ENCODE measurements at places on chromosomes 4 and X.

DNA sequence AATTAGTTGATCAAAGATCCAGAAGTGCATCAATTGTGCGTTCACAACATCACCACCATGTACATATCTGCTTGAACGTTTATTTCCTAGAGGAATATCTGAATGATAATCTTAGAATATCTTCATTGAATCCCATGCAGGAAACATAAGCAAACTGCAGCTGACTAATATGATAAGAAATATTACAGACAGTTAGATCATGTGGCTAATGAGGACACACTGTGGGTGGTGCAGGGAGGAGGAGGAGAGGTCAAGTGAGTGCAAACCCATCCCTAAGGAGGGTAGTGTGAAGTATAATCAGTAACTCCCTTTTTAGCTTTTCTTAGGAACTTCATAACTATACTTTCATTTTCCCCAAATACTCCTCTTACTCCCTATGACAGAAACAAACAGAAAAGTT, 58.3 kb upstream of the HPGD start:
- DNase-seq, result no peak

DNA sequence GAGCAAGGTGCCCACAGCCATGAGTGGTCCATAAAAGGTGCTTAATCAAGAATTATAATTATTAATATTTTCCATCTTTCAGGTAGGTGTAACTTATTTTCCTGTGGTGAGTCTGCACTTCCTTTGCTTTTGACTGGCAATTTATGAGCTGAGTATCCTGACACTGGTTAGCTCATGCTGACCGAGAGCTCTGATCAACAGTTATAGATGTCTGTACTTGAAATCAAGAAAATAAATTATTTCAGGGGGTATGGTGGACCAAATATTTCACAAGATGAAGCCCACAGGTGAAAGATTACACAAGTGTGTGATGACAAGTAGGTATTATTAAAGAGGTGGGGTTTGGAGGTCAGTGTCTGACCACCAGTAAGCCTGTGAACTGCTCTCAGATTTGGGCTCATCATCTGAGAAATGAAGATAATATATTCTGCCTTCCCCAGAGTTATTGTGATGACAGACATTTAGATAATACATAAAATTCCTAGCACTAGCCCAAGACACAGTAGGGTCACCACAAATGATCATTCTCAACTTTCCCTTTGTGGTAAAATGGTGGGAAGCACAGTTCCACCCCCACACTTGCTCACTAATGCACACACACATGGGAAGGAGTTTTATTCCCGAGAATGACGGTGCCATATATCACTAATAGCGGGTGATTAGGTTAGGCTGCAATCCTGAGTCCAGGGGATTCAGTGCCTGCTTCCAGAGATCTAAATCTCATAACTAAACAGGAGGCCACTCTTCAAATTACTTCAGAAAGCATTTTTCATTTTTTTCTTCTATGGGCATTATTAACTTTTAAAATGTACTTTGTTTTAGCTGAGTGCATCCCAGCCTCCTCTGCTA, 34.0 kb upstream of the PACRGL start:
- DNase-seq, result no peak

- no peak for DNase-seq
Measured at GRCh38 chr4:81377191-81377590, 94.5 kb downstream of the RASGEF1B start.

DNA sequence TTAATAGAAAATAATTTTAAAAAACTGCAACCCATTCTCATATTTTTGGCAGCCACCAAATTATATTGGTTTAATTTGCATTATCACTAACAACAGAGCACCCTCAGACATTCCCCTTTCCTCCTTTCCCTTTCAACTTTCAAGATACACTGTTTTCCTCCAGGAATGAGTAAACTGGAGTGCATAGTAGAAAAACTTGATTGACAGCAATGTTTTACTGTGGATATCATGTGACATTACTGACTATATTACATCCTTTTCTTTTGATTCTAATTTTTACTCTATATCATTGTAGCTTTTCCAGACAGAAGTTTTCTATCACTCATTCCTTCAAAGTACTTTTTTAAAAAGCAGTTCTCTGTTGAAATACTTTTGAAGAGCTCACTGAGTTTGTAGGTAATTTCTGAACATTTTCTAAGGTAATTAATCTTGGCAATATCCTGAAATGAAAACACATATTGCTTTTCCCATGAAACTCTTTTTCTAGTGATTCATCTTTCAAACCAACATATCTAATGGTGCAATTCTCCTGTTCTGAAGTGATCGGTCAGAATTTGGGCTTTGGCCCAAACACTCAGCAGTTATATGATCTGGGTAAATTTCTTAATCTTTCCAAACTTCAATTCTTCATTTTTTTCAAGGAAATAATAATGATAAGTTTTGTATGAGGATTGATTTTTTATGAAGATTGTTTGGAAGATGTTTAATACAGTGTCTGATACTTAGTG, 920.4 kb upstream of the EPHA5 start:
- DNase-seq, result no peak

DNA sequence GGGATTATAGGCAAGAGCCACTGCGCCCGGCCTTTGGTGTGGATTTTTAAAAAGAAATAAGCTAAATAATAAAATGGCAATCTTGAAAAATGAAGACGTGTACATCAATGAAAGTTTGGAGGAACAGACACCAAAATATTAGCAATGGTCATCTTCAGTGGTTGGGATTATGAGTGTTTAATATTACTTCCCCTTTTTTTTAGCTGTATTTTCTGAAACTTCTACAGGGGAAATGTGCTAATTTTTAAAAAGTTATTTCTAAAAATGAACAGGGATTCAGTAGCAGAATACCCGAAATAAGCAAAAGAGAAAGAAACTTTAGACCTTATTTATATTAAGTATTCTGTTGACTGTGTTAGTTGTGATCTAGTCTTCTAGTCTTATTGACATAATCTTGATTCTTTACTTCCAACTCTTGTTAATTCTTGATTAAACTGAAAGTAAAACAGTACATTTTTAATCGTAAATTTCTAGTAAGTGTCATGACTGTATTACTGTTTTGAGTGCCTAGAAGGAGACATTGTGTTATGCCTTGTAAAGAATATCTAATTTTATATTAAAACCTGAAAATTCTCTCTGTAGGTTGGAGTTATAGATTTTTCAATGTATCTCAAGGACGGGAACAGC, 51.3 kb downstream of the RUFY3 start:
- DNase-seq, result no peak

GRCh38 chr4:133452678-133453077, 303.6 kb downstream of the PCDH10 start:
- DNase-seq, result no peak
